A549 treated with CORT108297 at 1 μM for 4 hours (cell line): ENCODE measurements at places on chromosomes 11 and 22. TPM values are rescaled to one million over a fixed set of nuclear protein-coding genes. Genes with fewer than 3 reads are reported as not detected.

Gene MB
- 6.7 to 8.9 TPM (median 7.7 TPM) in 5 replicates for total RNA-seq

Gene CDC42EP2
- 13.4 to 21.3 TPM (median 16.9 TPM) in 5 replicates for total RNA-seq

Gene CRYBB3
- 0.22 TPM in 1 of 5 replicates, not detected in the others for total RNA-seq

Gene FAM181B
- 0.02 to 0.10 TPM (median 0.04 TPM) in 4 of 5 replicates, not detected in the other for total RNA-seq

Gene CLDN5
- total RNA-seq: not detected in 5 replicates

Gene ZNF280B
- total RNA-seq: 1.3 to 1.6 TPM (median 1.5 TPM) in 5 replicates

Gene PATE3
- total RNA-seq: not detected in 5 replicates

Gene RASSF10
- total RNA-seq: 5.7 to 7.0 TPM (median 5.8 TPM) in 5 replicates

Gene CSF2RB
- total RNA-seq: not detected in 5 replicates

Gene TREH
- not detected in 5 replicates for total RNA-seq

Gene OR2D2
- total RNA-seq: not detected in 5 replicates

Gene SLC17A6
- not detected in 5 replicates for total RNA-seq

Gene SPDYC
- total RNA-seq: not detected in 5 replicates

Gene RNF141
- total RNA-seq: 15.6 to 24.4 TPM (median 22.6 TPM) in 5 replicates

Gene FOSL1
- 148 to 236 TPM (median 164 TPM) in 5 replicates for total RNA-seq

Gene PRR33
- total RNA-seq: not detected in 5 replicates
